ENCODE measurements at places on chromosomes 3 and 15. TPM values are rescaled to one million over a fixed set of nuclear protein-coding genes. Genes with fewer than 3 reads are reported as not detected.

Gene CPLX3
- total RNA-seq, result not detected

Gene WDR72
- total RNA-seq, result not detected

- H3K4me1 ChIP-seq, result no peaks in the 10 kb centered on the region
- H3K27ac ChIP-seq, result no peak overlapping the region
- no peak overlapping the region for H3K4me3 ChIP-seq
- H3K27me3 ChIP-seq, result no peaks in the 10 kb centered on the region
- DNase-seq, result no peak
These were observed 795.1 kb upstream of the ARPP21 start for GRCh38 chr3:34844323-34844620.

- DNase-seq, result no peak
- no peaks in the 10 kb centered on the region for H3K36me3 ChIP-seq
- H3K4me1 ChIP-seq, result no peaks in the 10 kb centered on the region
- H3K27me3 ChIP-seq, result no peaks in the 10 kb centered on the region
These were observed 47.8 kb downstream of the SLC41A3 start for GRCh38 chr3:126036056-126036549.

Gene BOC
- 63.2 TPM for total RNA-seq

DNA sequence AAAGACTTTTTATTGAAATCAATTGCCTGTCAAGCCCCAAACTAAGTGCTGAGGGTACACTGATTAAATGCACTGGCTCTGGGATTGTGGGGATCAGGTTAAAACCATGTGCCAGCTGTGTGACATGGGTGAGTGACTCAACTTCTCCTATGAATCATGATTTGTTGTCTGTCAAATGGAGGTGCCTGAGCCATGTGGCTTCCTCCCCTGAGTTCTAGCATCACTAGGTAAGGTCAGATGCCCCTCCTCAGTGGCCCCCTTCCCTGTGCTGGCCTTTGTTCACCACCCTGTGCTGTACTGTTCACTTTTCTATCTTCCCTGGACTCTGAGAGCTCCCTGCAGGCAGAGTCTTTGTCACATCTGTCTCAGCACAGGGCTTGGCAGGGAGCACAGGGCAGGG is 43.6 kb upstream of the ATP2B2 start:
- H3K27ac ChIP-seq, result no peak overlapping the region
- no peaks in the 10 kb centered on the region for H3K4me1 ChIP-seq
- no peaks in the 10 kb centered on the region for H3K27me3 ChIP-seq
- DNase-seq, result no peak
